ENCODE measurements at places on chromosomes 12 and 14. TPM values are rescaled to one million over a fixed set of nuclear protein-coding genes. Genes with fewer than 3 reads are reported as not detected.

DNA sequence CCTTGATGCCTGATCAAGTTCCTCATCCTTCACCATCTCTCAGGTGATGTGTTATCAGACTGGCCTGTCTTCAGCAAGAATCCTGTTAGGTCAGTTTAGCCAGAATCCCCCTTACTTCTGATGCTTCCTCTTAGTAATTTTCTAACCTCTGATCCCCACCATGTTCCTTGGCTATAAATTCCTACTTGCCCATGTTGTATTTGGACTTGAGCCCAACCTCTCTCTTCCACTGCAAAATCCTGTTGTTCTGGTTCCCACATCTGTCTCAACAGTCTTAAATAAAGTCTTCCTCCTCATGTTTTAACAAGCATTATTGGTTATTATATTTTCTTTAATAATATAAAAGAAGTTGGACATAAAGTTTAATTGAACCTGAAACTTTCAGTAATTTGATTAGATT is 987.8 kb upstream of the USP15 start:
- H3K27me3 ChIP-seq = no peaks in the 10 kb centered on the region
- H3K36me3 ChIP-seq = no peaks in the 10 kb centered on the region
- no peak overlapping the region for H3K27ac ChIP-seq

The SYNE3 gene
- total RNA-seq = 7.1 TPM

DNA sequence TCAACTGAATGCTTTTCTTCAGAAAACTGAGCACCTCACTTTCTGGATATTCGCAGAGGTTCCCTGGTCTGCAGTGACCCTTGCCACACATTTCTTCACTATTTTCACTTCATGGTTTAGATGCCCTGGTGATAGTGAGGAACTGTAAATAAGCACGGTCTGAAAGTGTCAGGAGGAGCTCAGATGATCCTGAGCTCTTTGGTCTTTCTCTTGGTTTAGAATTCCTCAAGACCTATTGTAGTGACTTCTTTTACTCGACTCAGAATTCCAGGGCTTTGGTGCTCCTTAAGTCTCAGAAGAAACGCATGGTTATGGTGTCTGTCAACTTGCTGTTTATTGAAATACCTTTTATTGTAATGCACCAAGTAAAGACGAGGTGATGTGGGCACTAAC is 84.0 kb downstream of the SAMD4A start:
- H3K27ac ChIP-seq = peak overlapping the region; percentile 83
- peaks cover 88% of the 10 kb centered on the region for H3K4me1 ChIP-seq
- no peak for DNase-seq

The CATSPERB gene
- 0.20 TPM for total RNA-seq

DNA sequence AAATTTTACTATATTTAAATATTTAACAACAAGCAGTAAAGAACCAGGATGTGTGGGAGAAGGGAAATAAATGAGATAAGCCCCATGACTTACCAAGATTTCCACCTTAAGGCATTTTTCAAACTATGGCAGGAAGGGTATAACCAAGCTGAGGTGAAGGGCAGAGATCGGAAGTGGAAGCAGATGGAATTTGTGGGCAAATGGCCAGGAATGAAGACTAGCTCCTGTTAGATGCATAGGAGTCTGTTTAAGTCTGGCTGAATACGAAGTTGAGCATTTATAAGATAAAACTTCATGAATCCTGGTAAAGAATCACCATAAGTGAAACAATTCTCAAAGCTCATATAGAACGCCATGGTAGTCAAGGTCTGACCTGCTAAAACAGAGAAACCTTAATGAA is 163.5 kb downstream of the DIO2 start:
- no peaks in the 10 kb centered on the region for H3K36me3 ChIP-seq
- H3K4me3 ChIP-seq = no peak overlapping the region
- DNase-seq = no peak
- H3K27ac ChIP-seq = no peak overlapping the region
- no peaks in the 10 kb centered on the region for H3K27me3 ChIP-seq

The EPYC gene
- not detected for total RNA-seq

- no peak overlapping the region for H3K4me3 ChIP-seq
- H3K4me1 ChIP-seq = peaks cover 24% of the 10 kb centered on the region
- DNase-seq = no peak
- H3K36me3 ChIP-seq = no peaks in the 10 kb centered on the region
- no peak overlapping the region for H3K27ac ChIP-seq
- no peaks in the 10 kb centered on the region for H3K27me3 ChIP-seq
These were observed 37.2 kb downstream of the ATF7IP start for GRCh38 chr12:14402697-14403096.

The GLRX5 gene
- total RNA-seq = 83.2 TPM
